Hematopoietic multipotent progenitor cell (in vitro differentiated cells): ENCODE measurements at places on chromosomes 11 and 22.
A peak's percentile ranks its signal among the peaks of the same experiment; 100 is the strongest.

DNA sequence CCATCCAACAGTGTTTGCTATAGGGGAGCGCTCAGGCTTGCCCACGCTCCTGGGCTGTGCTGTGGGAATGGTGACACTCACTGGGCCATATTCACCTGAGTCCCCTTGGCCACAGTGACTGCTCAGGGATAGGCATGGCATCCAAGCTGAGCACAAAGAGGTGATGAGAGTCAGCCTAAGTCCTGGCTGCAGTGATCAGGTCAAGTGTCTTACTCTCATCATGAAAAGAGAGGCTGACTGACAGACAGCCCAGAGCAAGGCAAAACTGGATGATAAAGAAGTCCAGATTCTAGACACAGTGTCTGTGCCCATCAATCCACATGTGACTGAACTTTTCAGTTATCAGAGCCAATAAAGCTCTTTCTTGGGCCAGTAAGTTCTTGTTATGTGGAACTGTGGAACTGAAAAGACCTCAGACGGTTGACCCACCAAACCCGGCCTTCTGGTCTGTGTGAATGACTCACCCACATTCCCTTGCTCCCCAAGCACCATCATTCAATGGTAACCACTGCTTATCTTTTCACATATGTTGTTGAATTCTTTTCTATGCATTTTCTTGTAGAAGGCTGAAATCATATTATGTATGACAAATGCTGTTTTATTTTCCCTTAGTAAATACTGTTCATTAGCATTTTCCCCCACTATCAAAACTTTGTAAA lies 43.2 kb upstream of the YPEL1 start:
- DNase-seq, result no peak

- peak; percentile 24 for DNase-seq
Observed at GRCh38 chr11:32891657-32892354, 805 bp upstream of the QSER1 start.

GRCh38 chr11:77593883-77594282 lies 4.1 kb downstream of the AQP11 start:
- DNase-seq, result no peak

DNA sequence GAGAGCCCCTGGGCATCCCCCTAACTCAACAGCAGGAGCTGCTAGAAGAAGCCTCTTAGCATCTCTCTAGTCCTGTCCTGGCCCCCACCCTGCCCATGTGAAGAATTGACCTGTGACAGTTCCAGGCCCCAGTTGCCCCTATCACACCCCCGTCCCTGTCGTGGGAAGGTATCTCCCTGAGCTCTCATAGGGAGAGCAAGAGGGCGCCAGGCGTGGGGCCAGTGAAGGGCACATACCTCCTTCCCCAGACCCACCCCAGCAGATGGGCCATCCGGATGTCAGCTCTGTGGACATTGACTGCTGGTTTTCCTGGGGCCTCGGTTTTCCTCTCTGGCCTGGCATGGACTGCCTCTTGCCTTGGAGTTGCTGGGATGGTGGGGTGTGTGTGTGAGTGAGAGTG lies 29.5 kb downstream of the CD82 start:
- no peak for DNase-seq

DNA sequence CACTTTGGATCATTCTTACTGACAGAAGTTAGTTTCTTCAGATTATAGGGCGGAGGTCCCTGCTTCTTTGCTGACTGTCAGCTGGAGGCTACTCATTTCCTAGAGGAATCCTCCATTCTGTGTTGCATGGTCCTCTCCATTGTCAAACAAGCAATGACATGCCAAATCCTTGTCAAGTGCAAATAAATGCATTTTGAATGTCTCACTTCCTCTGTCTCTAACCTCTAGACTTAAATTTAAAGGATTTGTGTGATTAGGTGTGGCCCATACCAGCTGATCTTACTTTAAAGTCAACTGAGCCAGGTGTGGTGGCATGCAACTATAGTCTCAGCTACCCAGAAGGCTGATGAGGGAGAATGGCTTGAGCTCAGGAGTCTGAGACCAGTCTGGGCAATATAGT lies 458.4 kb upstream of the CCDC179 start:
- no peak for DNase-seq

- DNase-seq, result no peak
Observed at GRCh38 chr11:7706377-7706776, at the start of gene OVCH2. Gene OVCH2, minus strand, starts transcription at chr11:7706477. Its CDS starts 83 bp downstream, at chr11:7706394.

GRCh38 chr11:132772703-132773545 lies 759.4 kb downstream of the OPCML start:
- no peak for DNase-seq

- no peak for DNase-seq
Observed at GRCh38 chr11:83282084-83282716, 4.0 kb downstream of the CCDC90B start.

GRCh38 chr11:47241841-47242301 lies 6.7 kb downstream of the ACP2 start:
- DNase-seq, result no peak

DNA sequence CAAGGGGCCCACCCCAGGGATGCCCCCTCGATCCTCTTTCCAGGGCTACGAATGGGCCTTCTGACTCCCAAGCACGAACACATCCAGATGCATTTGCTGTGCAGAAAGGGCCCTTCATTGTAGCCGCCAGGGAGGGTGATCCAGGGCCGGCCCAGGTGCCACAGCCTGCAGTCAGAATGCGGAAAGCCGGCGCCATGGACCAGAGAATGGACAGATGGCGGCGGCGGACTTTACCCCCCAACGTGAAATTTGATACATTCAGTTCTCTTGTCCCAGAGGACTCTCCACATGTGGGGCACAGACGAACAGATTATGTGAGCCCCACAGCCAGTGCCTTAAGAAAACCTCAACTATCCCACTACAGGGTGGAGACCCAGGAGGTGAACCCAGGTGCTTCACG lies 87.2 kb downstream of the KIAA1671 start:
- DNase-seq, result no peak

GRCh38 chr22:21726650-21727049 lies 8.9 kb downstream of the YPEL1 start:
- peak; percentile 46 for DNase-seq

DNA sequence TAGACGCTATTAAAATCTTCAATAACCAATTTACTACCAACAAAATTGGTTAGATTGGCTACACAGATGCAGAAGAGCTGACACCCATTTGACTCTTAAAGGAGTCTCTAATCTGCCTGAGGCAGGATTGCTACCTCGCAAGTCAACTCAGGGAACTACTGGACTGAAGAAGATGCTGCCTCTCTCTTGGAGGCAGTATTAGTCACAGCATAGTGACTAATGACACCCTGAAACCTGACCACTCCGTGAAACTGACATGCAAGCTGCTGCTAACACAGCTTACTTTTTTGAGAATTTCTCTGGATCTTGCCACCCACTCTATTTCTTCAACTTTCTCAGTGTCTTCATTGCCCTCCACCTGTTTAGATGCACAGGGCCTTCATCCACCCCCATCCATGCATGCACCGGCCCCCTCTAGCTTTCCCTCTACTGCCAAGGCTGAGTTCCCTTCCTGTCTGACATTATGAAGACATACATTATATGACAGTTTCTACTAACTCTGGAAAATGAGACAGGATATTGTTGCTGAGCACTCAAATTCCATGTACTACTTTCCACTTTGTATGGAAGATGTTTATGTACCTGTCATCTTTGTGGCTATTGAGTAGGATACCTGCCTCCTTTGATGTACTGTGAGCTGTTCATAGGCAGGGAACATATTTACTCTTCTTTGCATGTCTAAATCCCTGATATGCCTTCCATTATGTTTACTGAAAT lies 183.2 kb downstream of the MSANTD4 start:
- no peak for DNase-seq

GRCh38 chr11:77596626-77597025 lies 6.9 kb downstream of the AQP11 start:
- no peak for DNase-seq

DNA sequence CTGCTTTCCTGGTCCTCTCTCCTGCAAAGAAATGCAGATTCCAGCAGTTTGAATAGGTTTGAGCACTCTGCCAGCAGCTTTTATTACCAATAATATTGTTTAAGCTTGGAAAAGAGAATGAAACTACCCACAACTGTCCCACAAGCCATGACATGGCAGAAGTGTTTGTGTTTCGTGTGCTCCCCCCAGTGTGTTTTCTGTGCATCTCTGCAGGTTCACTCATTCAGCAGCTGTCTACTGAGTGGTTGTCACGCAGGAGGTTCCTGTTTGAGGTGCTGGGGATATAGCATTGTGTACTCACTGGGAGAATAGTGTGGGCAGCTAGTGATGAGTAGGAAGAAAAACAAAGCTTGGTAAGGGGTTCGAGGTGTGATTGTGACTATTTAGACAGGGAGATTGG lies 55.3 kb upstream of the SUSD2 start:
- DNase-seq, result no peak

- DNase-seq, result no peak
Observed at GRCh38 chr11:129853518-129854231, 38.0 kb downstream of the TMEM45B start.
